Cardiac fibroblast (primary cell): ENCODE measurements at places on chromosomes 7 and 10.

DNA sequence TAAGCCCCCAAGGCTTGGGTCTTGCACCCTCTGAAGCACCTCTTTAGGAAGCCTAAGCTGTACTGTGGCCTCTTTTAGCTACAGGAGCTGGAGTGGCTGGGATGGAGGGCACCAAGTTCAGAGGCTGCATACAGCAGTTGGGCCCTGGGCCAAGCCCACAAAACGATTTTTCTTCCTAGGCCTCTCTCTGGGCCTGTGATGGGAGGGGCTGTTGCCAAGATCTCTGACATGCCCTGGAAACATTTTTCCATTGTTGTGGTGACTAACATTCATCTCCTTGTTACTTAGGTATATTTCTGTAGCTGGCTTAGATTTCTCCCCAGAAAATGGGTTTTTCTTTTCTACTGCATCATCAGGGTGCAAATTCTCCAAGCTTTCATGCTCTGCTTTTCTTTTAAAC lies 375.7 kb upstream of the NPSR1 start:
- DNase-seq, result peak; percentile 65

GRCh38 chr7:514651-515598 lies 4.7 kb downstream of the PDGFA start:
- DNase-seq, result peak; percentile 29

DNA sequence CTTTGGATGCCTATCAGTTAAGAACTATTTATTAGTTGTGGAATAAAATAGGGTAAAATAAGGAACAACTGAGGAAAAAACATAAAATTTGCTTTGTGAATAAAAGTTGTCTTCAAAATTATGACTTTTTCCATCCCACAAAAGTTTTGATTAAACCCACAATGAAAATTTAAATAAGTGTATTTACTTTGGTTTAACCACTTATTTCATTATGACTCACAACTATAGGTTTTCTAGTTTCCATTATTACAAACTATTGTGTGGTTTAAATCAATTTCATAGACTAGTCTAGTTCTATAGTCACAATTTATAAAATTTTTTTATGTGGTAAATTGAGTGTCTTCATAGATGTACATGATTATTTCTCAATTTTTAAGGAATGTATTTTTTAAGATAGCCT lies 116.6 kb downstream of the EGFR start:
- no peak for DNase-seq

DNA sequence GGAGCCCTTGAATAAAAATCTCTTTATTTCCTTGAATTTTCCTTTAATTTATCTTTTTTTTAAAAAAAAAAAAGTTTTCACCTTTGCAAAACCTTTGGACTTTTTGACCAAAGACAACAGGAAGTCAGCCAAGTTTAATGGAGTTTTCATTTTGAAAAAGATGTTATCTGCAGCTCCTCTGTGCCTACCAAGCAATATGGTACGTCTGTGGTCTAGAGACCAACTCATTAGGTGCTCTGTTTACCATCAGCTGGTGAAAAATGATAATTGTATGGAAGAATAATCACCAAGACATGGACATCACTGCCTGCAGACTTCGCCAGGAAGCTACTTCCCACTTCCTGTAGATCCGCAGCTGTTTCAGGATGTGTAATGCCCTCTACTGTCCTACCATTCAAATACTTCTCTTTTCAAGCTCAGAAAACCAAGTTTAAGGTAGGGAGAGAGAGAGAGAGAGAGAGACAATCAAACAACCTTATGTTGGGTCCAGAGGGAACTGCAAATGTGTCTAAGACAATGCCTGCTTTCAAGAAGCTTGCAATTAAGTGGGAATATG lies 18.7 kb downstream of the PLXNA4 start:
- peak; percentile 25 for DNase-seq

GRCh38 chr7:94333810-94334209 lies 60.9 kb upstream of the COL1A2 start:
- DNase-seq, result no peak

DNA sequence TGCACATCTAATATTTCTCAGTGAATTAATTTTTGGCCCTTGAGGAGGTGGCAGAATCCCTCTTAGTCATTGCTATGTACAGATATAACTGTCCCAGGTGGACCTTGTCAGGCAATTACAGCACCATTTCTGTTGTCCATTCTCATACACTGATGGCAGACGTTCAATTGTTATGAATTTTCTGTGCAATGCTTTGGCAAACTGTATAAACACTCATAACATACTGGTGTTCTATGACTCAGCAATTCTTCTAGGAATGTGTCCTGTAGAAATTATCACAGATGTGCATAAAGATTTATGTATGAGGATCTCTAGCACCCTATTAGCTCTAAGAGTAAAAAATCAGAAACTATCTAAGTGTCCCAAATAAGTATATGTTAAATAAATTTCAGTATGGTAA lies 80.8 kb downstream of the DNAJB9 start:
- DNase-seq, result peak; percentile 74

- DNase-seq, result peak; percentile 30
Measured at GRCh38 chr10:14173391-14173705, 157.4 kb downstream of the FRMD4A start.

- DNase-seq, result no peak
Measured at GRCh38 chr7:156532016-156532602, 108.5 kb upstream of the RNF32 start.

- DNase-seq, result no peak
Measured at GRCh38 chr10:26798298-26798697, 62.5 kb downstream of the ABI1 start.

- no peak for DNase-seq
Measured at GRCh38 chr7:80647436-80647835, 9.0 kb downstream of the CD36 start.

DNA sequence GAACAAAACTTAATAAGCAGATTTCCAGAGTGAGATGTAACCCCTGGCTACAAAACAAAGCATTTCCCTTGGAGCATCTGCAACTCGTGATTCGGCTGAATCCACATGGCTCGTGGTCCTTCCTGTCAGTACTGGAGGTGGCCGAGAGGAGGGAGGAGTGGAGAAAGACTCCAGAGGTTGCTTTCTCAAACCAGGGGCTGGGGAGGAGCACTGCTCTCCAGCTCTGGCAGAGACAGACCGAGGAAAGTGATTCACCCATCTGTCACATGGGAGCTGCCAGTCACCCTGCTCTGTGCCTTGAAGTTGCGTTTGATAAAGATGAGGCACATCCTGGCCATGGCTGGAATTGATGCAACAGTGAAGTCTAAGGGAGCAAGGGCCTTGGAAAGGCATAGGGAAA lies 72.7 kb downstream of the COL13A1 start:
- DNase-seq, result peak; percentile 73

GRCh38 chr7:46145412-46145811 lies 224.3 kb upstream of the IGFBP3 start:
- DNase-seq, result peak; percentile 99
